SW480 (cell line): ENCODE measurements at places on chromosomes 3 and 15.

DNA sequence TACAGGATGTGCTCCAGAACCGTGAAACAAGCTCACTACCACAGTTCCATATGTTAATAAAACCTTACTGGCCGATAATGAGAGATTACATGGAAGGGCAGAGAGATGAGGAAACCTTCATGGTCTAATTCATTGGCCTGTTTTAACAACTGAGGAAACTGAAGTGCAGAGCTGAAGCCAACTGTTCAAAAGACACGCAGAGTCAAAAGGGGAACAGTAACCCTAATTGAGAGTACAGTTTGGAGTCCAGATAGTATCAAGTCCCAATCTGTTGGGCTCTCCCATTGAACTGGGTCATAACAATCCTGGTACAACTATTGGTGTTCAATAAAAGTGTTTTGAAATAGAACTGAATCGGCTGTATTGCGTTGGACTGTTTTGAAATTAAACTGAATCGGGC is 69.6 kb downstream of the SLC12A8 start:
- no peak for DNase-seq

DNA sequence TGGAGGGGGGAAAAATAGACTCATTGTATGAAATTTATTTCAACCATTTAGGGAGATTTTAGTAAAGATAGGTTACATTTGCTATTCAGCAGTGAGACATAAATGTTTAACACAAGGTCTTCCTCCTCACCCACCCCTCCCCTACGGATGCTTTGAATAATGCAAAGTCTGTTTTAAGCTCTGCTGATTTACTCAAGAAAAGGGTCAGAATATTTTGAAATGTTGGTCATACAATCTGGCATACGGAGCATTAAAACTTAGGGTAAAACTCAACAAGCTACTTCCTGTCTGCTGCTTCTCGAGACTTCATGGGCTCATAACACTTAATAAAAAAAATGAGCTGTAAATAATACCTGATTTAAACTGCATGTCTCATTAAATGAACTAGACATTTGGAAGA is 156.3 kb downstream of the WNT5A start:
- DNase-seq, result no peak

DNA sequence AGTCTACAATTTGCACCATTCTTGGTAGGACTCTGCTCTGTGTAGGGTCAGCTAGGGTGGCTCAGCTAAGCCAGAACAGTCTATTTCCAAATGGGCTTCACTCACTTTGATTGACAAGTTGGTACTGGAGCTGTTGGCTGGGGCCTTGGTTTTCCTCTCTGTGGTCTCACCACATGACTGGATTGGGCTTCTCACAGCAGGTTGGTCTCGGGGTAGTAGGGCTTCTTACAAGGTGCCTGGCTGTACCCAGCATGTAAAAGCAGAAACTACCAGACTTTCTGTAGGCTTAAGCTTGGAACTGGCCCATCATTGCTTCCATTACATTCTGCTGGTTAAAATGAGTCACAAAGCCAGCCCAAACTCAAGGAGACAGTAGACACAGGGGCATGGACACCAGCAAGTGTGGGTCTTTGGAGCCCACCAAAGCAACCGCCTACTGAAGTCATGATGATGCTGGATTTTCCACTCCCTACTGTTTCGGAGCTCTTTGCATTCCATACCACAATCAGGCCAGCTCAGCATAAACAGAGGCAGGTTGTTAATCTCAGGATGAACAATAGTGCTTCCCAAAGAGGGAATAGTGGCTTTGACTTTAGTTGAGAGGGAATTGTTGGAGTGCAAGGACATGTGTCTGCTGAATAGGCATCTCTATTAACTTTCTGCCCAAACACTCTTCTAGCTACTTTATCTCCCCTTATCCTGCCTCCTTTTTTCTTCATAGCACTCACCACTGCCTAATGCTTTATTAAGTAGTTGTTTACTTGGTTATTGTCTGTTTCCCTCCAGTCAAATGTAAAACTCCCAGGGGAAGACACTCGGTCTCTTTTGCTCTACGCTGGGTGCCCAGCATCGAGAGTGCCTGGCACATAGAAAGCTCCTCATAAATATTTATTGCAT is 78.0 kb upstream of the RARB start:
- no peak for DNase-seq

GRCh38 chr3:41140242-41140641 is 59.1 kb upstream of the CTNNB1 start:
- DNase-seq, result no peak

DNA sequence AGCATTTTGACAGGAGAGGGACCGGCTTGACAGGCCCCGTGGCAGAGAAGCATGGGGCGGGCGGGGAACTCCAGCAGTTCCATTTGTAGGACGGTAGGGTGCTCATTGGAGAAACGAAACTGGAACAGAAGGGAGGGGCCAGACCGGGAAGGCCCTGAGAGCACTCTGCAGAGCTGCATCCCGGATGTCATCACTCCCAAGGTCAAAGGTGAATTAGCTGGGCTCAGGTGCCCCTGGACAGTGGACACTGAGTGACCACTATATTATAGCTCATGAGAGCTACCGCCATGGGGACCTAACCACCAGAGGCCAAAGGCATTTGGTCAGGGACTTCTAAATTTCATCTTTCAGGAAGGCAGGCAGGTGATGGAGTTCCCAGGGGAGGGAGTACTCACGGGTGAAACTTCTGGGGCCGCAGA is 7.3 kb downstream of the CSRNP1 start:
- DNase-seq, result no peak

DNA sequence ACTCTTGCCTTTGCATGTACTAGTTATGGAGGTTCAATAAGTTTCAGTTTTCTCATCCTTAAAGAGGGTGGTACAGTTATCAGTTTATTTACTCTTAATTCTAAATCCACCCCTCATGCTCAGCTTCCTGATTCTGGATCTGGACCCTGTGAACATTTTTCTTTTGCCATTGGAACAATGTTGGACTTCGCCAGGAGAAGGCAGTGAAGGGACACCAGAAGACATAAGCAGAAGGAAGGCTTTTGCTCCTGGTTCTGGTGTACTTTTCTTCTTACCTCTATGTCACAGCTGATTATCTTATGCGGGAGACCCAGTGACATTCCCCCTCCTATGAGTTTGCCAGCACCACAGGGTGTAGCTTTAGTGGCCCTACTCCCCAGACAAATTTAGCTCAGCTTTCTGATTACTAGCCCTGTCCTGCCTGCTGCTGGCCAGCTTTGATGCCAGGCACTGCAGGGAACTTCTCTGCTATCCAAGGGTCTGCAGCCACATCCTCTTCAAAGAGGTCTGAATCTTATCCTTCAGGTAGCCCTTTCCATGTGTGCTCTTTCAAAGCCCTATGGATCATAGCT is 466.3 kb upstream of the EPHA3 start:
- DNase-seq, result no peak

DNA sequence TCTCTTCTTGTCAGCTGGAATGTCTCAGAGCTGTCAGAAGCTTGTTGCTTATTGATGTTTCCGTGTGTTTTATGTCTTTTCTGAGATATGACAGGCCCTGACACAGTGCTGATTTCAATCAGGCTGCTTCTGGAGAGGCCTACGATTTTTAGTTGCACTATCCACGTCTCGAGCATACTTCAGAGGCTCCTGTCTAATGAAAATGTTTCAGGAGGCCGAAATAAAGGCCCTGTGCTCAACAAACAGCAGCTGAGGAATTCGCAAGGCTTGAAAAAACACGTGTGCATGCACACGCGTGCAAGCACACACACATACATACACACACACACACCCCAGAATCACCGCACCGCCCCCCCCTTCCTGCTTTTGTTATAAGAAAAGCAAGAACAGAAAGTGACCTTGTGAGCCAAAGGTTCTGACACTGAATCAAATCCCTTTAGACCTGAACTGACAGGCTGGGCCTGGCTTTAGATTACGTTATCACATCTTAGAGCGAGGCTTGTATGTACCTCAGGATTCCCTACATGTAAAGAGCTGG is 296.6 kb downstream of the NR2F2 start:
- no peak for DNase-seq

GRCh38 chr15:83248151-83249029 is 36.1 kb downstream of the BNC1 start:
- DNase-seq, result peak; percentile 39

DNA sequence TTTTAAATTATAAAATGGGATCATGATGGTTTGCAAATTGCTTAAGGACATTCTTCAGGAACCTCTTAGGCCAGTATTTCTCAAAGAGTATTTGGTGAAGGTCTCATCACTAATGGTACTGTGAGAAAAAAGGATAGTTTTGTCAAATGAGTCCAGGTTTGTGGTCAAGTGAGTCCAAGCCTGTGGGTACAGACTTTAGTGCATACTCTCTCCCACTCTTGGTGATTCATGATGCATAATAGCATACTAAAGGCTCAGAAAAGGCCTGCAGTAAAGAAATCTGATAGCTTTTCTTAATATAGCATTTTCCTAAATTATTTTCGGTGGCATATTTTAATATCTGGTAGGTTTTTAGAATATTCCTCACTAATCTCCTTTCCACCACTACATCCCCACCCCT is 20.0 kb downstream of the BOC start:
- DNase-seq, result peak; percentile 14

GRCh38 chr15:95770196-95770595 is 560.3 kb upstream of the NR2F2 start:
- no peak for DNase-seq

GRCh38 chr15:51290720-51291119 is 47.7 kb downstream of the CYP19A1 start:
- no peak for DNase-seq
